Neural crest cell (in vitro differentiated cells): ENCODE measurements at places on chromosomes 1 and 21.

GRCh38 chr1:224745394-224745793 lies 129.3 kb downstream of the CNIH3 start:
- no peak for DNase-seq

DNA sequence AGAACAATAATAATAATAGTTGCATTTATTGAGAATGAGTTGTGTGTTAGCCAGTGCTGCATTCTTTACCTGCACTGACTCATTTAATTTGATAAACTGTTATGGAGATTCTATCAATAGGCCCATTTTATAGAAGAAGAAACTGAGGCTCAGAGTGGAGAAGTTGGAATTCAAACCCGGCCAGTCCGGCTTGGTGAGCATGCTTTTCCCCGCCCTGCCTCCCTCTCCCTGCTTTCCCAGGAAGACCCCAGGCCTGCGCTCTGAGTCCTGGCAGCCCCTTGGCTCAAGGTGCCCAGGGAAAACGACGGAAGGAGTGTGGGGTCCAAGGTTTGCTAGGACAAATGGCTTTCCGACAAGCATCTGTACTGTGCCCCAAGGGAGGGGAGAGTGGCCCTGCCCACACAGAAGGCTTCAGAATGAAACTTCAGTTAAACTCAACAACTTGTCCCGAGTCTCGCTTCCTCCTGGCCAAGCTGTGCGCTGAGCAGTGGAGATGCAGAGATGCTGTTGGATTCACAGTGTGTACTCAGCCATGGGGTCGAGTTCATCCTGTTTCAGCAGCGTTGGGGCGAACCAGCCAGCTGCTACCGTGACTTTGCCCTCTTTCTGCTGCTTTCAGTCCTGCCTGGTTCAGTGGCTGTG lies 23.3 kb upstream of the PADI6 start:
- DNase-seq, result no peak

DNA sequence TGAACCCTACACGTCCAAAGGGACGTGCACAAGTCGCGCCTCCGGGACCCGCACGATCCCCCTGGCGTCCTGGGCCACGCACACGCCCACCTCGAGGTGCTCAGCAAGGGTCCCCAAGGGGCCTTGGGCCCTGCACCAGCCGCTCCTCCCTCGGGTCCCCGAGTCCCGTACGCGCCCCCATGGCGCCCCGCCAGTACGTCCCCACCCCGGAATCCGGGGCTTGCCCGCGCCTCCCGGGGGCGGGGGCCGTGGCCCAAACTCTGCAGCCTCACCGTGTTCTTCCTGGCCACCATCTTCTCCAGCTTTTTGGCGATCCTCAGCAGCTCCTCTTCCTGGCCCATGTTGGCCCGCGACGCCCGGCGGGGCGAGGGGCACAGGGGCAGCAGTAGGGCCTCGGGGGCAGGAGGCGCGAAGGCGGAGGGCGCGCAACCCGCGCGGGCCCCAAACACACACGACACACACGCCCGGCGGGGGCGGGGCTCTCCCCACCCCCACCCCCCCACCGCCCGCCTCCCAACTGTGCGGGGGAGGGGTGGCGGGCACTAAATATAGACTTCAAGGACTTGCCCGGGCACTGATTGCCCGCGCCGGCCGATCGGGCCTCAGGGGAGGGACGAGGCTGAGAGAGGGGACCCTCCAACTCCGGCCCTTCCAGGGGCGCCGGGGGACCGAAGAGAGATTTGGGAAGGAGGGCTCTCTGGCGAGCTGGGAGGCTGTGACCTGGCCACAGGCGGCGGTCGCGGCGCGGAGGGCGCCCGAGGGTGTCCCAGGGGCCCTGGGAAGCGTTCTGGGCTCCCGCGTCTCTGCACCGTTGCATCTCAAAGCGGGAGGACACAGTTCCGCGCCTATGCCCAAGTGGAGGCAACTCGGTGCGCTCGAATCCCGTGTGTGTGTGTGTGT lies at the start of gene TCEA3:
Gene TCEA3, minus strand, starts transcription at position 456 of the 900 bp plus-strand sequence. Its CDS starts 115 bp downstream, at position 341.
- no peak for DNase-seq

- no peak for DNase-seq
These were observed 561.8 kb upstream of the PRMT6 start for GRCh38 chr1:106494646-106495045.

- peak; percentile 30 for DNase-seq
These were observed at the start of gene FRRS1 for GRCh38 chr1:99766378-99766800. Gene FRRS1 (minus strand): TSS chr1:99766635. CDS start chr1:99748768, 17,867 bp downstream.
